ENCODE measurements at places on chromosomes 4 and X.

DNA sequence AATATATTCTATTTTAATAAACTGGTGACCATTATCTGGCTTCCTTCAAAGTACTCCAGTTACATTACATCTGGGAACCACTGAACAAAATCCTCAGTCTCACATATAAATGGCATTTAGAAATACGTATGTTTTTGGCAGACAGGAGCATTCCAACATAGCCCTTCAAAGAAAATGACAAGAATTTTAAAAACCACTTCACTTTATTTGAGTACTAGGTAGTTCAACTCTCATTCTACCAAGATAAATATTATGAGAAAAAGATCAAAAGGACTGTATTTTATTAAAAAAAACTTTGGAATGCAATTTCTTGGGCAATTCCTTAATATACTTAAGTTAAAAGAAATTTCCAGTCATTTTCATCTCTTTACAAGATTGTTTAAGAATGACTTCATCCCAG lies 17.6 kb downstream of the TNIP3 start:
- no peak for DNase-seq

DNA sequence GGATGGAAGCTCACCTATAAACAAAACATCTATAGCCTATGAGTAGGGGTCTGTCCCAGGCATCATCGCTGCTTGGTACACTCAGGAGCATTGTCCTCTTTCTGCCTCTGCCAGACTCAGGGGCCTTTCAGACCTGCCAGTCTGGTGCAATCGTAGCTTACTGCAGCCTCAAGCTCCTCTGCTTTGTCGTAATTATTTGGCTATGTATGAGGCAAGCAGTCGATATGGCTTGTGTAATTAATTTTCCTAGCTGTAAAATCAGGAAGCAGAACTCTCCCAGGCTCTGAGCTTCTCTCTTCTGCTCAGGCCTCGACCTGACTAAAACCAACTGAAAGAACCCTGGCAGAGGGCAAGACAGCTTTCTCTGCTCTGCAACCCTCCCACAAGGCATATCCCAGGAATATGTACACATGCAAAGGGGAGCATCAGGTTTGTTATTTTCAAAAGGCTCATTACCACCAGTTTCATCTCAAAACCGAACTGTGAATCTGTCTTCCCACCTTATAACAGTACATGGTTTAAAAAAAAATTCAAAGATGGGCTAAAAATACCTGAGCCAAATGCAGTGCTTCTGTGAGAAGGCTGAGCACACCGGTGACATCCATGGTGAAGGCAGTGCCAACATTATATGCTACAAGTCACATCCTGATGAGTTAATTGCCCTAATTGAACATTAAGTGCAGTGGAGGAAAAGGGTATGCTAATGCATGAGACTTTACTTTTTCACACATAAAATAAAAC lies 309.2 kb upstream of the EMCN start:
- no peak for DNase-seq

- peak; percentile 16 for DNase-seq
Measured at GRCh38 chrX:110992611-110993010, 103.4 kb upstream of the PAK3 start.

DNA sequence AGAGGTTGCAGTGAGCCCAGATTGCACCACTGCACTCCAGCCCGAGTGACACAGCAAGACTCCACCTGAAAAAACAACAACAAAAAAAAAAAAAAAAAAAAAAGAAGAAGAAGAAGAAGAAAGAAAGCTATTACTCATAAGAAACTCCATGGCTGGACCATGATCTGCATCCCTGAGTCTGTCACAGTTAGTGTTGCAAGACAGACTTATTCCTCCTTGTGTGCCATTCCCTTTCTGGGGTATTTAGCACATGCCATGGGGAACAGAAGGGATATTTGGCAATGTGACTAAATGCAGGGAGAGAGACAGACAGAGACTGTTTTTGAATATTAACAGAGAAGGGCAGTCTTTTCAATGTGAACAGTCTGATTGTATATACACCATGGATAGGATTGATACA lies 16.7 kb upstream of the PDS5A start:
- DNase-seq: no peak

- no peak for DNase-seq
Measured at GRCh38 chrX:65976161-65976560, 63.7 kb downstream of the VSIG4 start.

DNA sequence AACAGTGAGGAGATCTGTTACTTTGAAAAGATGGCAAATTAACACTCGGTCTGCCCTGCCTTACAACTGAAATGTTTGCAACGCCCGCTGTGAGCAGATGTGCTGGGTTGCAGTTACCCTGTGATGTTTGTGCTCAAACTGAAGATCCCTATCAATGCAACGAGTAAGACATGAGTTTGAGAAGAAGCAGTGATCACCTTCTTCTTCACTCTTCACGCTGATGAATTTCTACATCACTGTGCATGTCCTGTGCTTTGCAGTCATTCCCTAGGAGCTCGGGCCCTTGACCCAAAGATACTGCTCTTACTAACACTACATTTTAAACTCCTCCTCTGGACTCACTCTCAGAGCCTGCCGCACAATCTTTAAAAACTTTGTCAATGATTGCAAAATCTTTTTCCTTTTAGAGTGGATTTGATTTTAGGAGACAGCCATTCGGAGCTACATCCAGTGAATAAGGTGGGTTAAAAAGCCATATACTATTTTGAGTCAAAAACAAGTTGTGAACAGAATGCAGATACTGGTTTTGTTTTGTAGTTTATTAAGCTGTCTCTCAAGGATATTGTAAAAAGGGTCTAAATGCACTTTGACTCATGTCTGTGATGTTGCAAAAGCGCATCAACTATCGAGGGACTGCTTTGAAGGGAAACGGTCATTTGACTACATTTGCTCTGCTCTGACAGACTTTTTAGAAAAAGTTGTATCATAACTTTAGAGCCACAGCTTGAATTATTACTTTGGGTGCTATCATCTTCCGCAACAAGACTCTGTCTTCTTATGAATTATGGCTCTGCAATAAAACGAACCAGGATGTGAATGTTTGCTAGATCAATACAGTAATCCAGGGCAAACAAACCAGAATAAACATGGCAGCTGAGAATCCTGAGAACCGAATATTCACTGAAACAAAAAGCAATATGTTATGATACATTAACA lies 5.7 kb upstream of the RHOH start:
- DNase-seq: no peak

DNA sequence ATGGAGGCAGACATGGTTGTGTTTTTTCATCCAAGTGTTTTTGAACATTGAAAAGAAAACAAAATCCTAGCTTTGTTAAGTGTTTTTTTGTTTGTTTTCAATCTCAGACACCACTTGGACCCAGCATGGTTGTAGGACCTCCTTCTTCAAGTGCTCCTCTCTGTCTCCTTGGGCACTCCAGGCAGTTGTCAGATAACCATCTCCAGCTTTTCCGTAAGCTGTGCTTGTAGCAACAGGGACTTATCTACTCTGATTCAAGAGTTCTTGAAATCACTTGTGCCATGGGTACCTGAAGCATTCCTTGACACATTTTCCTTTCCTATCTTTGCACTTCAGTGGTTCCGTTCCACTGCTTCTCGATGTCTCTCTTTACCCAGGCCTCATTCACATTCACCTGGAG lies 334.9 kb upstream of the DDX53 start:
- DNase-seq: no peak

GRCh38 chr4:36274158-36274557 lies 7.3 kb upstream of the DTHD1 start:
- DNase-seq: no peak
